Adrenal gland (tissue), 19 donors: ENCODE measurements at places on chromosomes 2 and 18. TPM values are rescaled to one million over a fixed set of nuclear protein-coding genes. Genes with fewer than 3 reads are reported as not detected.

Gene VSNL1
- 12.1 TPM for total RNA-seq

Gene CAVIN2
- 27.2 TPM for total RNA-seq

Gene G6PC2
- not detected for total RNA-seq

Gene REG3G
- total RNA-seq = 7.1 TPM

Gene DHRS9
- total RNA-seq = 1.2 TPM

Gene BCL11A
- total RNA-seq = 4.4 TPM

Gene DTNA
- total RNA-seq = 38.3 TPM

Gene DYNAP
- not detected for total RNA-seq

Gene PLA2R1
- total RNA-seq = 5.2 TPM

Gene LHCGR
- total RNA-seq = not detected

Gene KCNJ3
- total RNA-seq = 0.87 TPM

Gene SNED1
- 22.0 TPM for total RNA-seq

Gene TLX2
- 3.8 TPM for total RNA-seq

Gene ESPNL
- 3.6 TPM for total RNA-seq

Gene TTN
- total RNA-seq = 19.5 TPM

Gene FLACC1
- 4.3 TPM for total RNA-seq

Gene CHCHD5
- total RNA-seq = 39.3 TPM

Gene FHOD3
- total RNA-seq = 48.8 TPM
